Caco-2 (cell line): ENCODE measurements at places on chromosomes 4 and X. TPM values are rescaled to one million over a fixed set of nuclear protein-coding genes. Genes with fewer than 3 reads are reported as not detected.

The MAGEC2 gene
- not detected in 2 replicates for total RNA-seq

- H3K4me3 ChIP-seq, result no peak overlapping the region
- no peaks in the 10 kb centered on the region for H3K36me3 ChIP-seq
- no peak for DNase-seq
- no peak overlapping the region for H3K27ac ChIP-seq
Observed at GRCh38 chrX:47578692-47579091, 3.5 kb upstream of the TIMP1 start.

DNA sequence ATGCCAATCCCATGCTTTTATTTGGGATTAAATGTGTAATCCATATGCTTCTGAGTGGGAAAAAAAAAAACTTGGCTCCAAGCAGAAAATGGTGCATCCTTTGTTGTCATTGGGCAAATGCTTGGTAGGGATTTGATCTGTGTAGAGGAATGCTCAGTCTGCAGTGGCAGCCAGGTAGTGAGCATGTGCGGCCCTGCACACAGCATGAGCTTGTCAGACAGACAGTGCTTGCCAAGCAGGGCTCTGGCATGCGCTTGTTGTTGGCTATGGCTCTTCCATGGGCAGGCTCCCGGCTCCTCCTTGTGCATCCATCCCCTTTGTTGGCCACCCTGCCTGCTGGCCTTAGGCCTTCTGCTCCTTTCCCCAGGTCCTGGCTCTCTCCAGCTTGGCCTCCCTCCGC, 130.3 kb downstream of the GPR143 start:
- H3K4me1 ChIP-seq, result no peaks in the 10 kb centered on the region
- H3K27ac ChIP-seq, result no peak overlapping the region
- DNase-seq, result no peak

DNA sequence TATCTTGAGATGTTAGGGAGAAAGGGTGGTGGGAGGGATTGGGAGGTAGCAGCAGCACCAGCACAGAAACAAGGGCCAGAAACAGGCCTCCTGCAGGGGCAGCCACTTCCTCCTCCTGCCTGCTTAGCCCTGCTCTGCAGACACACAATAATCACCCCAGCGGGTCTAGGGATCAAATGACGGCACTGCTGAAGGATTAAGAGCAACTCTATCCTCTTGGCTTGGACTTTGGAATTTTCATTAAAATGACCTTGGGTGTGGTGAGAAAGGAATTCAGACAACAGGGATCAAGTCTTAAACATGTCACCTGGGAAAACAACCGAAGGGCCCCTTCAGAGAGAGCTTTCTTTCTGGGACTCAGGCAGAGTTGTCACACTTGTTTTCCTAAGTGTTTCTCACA, 353.4 kb downstream of the SPRY1 start:
- H3K4me3 ChIP-seq, result no peak overlapping the region
- DNase-seq, result peak; percentile 62
- peaks cover 15% of the 10 kb centered on the region for H3K4me1 ChIP-seq
- no peaks in the 10 kb centered on the region for H3K36me3 ChIP-seq
- H3K27me3 ChIP-seq, result no peaks in the 10 kb centered on the region
- peak overlapping the region; percentile 74 for H3K27ac ChIP-seq

DNA sequence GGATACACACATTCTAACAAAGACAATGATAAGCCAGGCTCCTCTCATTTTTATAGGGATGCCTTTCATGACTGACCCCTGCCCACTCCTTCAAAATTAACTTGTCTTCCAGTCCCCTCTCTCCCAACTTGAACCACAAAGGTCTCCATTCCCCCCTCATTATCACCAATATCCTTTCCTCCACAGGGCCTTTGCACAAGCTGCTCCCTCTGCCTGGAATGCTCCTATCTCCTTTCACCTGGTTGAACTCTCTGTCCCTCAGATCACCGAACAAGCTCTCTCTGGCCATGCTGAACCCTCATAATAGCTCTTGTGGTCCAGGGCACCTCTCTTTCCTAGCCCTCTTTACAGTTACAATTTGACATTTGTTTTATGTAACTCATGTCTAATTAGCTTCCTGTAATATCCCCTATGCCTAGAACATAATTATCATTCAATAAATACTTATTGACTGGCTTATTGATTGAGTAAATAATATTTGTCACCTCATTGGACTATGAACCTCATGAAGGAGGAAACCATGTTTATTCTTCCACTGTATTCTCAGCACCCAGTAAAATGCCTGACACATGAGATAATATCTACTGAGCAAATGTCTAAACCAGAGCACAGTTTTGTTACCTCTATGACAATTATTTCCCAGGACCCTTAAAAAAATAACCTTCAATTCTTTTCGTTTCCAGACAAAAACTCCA, 266.3 kb upstream of the RASGEF1B start:
- DNase-seq, result no peak
- peaks cover 13% of the 10 kb centered on the region for H3K4me1 ChIP-seq
- no peaks in the 10 kb centered on the region for H3K27me3 ChIP-seq

DNA sequence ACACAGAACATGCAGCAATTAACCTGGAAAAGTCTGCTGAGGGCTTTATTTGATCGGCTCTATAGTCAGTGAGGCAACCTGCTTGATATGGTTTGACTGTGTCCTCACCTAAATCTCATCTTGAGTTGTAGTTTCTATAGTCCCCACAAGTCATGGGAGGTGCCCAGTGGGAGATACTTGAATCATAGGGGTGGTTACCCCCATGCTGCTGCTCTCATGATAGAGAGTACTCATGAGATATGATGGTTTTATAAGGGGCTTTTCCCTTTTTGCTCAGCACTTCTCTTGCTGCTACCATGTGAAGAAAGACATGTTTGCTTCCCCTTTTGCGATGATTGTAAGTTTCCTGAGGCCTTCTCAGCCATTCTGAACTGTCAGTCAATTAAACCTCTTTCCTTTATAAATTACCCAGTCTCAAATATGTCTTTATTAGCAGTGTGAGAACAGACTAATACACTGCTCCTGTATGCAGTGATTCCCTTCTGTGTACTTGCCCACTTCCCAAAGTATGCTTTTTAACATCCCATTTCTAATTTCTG, 78.2 kb downstream of the NPFFR2 start:
- H3K27me3 ChIP-seq, result no peaks in the 10 kb centered on the region
- DNase-seq, result no peak
- no peaks in the 10 kb centered on the region for H3K36me3 ChIP-seq
- H3K4me3 ChIP-seq, result no peak overlapping the region

- H3K4me3 ChIP-seq, result no peak overlapping the region
- no peak overlapping the region for H3K27ac ChIP-seq
- no peak for DNase-seq
Observed at GRCh38 chrX:39819921-39820849, 277.6 kb downstream of the BCOR start.

- no peak for DNase-seq
- no peaks in the 10 kb centered on the region for H3K27me3 ChIP-seq
- H3K27ac ChIP-seq, result no peak overlapping the region
- no peaks in the 10 kb centered on the region for H3K36me3 ChIP-seq
- no peak overlapping the region for H3K4me3 ChIP-seq
- peaks cover 4% of the 10 kb centered on the region; the same call in 1 of the 2 replicates for H3K4me1 ChIP-seq
Observed at GRCh38 chr4:103397541-103397940, 199.4 kb upstream of the CENPE start.

GRCh38 chr4:126954537-126955291, 678.0 kb upstream of the INTU start:
- DNase-seq, result no peak
- H3K4me3 ChIP-seq, result no peak overlapping the region
- H3K36me3 ChIP-seq, result no peaks in the 10 kb centered on the region
- H3K27me3 ChIP-seq, result no peaks in the 10 kb centered on the region
- H3K27ac ChIP-seq, result no peak overlapping the region
